ENCODE measurements at places on chromosomes 11 and 22.
A peak's percentile ranks its signal among the peaks of the same experiment; 100 is the strongest.

GRCh38 chr22:22906907-22907550, 19.4 kb downstream of the IGLL5 start:
- no peak for DNase-seq

GRCh38 chr22:18048441-18048898, 24.1 kb upstream of the MICAL3 start:
- no peak for DNase-seq

- DNase-seq: no peak
Observed at GRCh38 chr11:76592961-76593360, 77.6 kb downstream of the LRRC32 start.

DNA sequence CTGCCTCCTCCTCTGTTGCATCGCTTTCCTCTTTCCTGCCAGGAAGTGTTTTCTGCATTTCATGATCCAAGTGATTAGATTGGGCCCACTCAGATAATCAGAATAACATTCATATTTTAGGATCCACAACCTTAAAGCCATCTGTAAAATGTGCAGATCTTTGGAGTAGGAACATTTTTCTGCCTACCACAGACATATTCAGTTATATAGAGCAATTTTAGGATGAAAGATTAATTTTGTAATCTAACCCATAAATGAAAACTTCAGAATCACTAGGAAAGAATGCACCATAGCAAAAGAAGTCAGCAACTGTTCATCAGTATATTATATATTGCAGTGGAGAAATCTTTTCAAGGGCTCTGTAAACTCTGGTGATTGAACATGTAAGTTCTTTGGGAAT, 659.9 kb upstream of the LUZP2 start:
- no peak for DNase-seq

- no peak for DNase-seq
Observed at GRCh38 chr22:44574640-44575380, 76.8 kb upstream of the RTL6 start.

- no peak for DNase-seq
Observed at GRCh38 chr11:94923004-94923334, 50.4 kb downstream of the CWC15 start.

- DNase-seq: no peak
Observed at GRCh38 chr22:30694640-30695350, at the start of gene OSBP2. OSBP2 (plus strand) TSS chr22:30694874; CDS start chr22:30694910, 36 bp downstream.

DNA sequence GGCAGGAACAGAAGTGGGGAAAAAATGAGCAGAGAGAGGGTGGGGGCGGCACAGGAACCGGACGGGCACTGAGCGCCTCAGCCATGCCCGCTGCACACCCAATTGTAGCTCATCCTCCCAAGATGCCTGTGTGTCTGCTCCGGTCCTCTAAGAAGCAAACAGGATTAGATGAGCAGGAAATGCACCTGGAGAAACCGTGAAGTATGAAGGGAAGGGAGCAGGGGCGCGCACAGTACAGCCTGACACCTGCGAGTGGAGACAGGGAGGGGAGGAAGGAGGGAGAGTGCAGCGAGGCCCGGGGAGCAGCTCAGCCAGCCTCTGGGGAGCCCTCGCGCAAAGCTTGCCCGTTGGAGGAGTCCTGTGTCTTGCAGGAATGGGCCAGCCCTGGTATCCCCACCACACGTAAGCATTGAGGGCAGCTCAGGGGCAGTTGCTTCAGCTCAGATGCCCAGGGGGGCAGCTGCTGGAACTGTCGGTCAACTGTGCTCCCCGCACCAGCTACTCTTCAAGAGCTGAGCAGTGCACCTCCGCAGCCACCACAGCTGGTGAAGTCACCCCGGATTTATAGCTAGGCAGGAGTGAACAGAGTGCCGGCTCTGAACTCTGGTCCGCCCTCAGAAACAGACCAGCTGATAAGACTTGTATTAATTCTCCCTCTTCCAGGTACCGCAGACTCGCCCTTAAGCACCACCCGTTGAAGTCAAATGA, 7.0 kb downstream of the DNAJB13 start:
- DNase-seq: no peak

DNA sequence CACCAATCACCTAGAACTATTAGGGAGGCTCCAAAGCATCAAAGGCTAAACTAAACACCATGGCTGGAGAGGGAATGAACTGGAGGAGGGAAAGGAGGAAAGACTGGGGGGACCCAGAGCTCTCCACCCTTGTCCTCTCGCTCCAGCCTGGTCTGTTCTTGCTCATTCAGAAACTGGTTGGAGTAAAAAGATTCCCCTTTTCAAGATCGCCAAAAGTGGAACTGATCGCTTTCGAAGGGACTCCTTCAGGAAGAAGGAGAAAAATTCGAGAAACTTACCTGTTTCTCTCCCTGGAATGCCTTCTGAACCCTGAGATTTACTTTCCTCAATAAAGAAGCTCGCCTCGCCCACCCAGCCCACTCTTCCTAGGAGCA, 46.9 kb downstream of the OR4D9 start:
- no peak for DNase-seq

- no peak for DNase-seq
Observed at GRCh38 chr11:10942620-10943019, 84.8 kb upstream of the ZBED5 start.

DNA sequence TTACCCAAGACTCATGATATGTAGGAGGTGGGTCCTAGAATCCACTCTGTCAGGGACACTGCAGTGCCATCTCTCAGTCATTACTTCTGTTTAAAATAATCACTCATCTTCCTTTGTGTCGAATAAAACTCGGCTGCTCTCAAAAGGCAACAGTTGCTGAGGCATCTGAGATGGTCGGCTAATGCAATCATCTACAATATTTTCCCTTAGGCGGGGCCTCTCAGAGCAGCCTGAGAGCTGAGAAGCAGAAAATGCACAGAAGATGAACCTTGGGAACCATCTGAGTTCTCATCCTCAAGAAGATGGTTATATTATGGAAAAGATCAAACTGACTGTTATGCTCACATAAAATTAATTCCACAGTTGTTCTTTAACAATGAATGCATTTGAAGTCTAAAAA, 1518.2 kb upstream of the TENM4 start:
- no peak for DNase-seq

GRCh38 chr11:10401256-10401655, 53.8 kb upstream of the AMPD3 start:
- DNase-seq: no peak

- DNase-seq: no peak
Observed at GRCh38 chr11:95762534-95762933, 27.0 kb downstream of the FAM76B start.

GRCh38 chr22:32527756-32528155, 53.1 kb downstream of the FBXO7 start:
- DNase-seq: no peak

DNA sequence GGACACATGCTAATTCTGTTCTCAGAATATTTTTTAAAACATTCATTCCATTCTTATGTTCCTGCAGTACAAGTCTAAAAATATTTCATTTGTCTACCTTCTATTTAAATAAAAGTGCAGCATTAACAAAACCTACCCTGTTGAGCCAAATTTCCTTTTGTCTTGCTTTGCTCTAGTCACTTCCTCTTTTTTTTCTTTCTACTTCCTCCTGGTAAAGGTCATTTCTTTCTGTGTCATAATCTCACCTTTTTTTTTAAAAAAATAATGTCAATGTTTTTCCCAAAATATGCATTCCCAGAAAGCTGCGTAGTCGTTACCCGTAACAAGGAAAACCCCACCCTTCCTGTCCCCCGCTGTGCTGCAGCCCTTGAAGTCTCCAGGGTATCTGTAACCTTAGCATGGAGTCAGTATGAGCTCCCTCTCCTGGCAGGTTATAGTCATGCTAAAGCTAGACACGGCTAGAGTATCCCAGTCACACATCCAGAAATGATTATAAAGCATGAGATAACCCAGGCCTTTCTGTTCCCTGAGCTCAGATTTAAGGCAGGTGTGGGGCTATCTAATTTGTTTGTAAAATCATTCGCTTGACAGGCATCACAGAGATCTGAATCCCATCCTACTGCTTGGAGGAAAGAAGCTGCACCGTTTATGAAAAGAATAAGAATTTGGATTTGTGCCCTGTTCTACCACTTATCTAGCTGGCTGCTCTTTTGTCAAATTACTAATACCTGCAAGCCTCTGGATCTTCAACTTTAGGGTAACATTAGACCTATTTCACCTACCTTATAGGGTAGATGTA, 51.1 kb upstream of the EED start:
- peak; percentile 31 for DNase-seq

GRCh38 chr11:57680552-57680874, 12.6 kb downstream of the ZDHHC5 start:
- no peak for DNase-seq

GRCh38 chr11:72343006-72343756, 91.2 kb downstream of the CLPB start:
- no peak for DNase-seq

DNA sequence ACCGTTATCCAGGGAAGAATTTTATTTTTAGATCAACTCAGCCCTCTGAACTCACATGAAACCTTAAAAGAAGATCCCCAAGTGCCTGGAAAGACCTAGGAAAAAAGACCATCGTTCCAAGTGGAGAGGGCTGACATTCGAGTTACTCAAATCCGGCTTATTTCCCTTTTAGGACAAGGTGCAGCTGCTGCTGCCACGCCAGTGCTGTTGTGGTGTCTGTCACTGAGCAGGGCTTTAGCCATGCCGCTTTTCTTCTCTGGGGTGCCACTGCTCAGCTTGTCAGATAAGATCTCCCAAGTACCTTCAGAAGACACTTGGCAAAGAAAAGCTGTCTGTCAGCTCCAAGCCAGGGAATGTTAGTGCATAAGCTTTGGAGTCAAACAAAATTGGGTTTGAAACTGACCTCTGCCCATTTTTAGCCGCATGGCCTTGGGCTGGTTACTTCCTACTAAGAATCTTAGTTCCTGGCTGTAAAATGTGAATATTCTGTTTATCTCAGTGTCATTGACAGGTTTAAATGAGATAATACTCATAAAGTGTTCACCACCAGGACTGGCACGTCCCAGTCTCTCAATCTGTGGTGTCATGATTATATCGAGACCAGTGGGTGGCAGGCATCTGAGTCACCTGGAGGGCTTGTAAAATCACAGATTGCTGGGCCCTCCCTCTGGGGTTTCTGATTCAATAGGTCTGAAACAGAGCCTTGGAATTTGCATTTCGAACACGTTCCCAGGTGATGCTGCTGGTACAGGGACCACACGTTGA, 117.5 kb downstream of the PKNOX2 start:
- DNase-seq: no peak

GRCh38 chr11:128146926-128147605, 440.3 kb downstream of the ETS1 start:
- DNase-seq: no peak

GRCh38 chr11:107666911-107667613, 44.8 kb downstream of the SLN start:
- no peak for DNase-seq

GRCh38 chr11:87736928-87737327, 438.3 kb downstream of the RAB38 start:
- DNase-seq: no peak

GRCh38 chr11:10304495-10305261, at the start of gene ADM:
ADM (plus strand) TSS chr11:10305073; CDS start chr11:10305701, 628 bp downstream.
- no peak for DNase-seq

DNA sequence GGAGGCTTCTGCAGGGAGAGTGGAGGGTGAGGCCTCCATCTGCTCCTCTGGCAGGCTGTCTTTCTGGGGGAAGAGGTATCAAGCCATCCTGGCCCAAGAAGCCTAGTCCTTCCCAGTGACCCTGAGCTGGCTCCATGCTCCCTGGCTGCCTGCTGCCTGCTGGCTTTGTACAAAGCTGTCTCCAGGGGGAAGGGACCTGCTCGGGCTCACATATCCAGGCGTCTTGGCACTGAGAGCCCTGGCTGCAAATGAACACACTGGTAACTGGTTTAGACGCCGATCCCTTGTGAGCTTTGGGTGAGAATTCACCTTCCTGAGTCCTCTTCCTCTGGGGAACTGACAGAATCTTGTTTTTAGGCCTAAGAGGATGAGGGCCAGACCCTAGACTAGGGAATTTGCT, 210.3 kb upstream of the ZBED5 start:
- no peak for DNase-seq

DNA sequence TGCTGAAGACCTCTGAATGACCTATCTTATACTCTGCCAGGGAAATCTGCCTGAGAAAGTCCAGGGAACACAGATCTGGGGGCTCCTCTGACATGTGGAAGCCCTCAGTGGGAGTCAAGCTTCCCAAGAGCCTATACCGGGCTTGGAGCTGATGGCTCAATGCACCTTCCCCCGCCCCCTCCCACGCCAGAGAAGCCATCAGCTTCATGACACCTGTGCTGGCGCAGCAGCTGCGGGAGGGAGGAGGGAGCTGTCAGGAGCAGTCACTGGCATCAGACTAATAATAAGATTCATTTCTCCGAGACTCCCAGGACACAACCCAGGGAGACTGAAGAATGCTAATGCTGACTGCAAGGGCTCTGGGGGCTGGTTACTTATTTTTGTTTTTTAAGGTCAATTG, 47.8 kb downstream of the SPATA19 start:
- no peak for DNase-seq

DNA sequence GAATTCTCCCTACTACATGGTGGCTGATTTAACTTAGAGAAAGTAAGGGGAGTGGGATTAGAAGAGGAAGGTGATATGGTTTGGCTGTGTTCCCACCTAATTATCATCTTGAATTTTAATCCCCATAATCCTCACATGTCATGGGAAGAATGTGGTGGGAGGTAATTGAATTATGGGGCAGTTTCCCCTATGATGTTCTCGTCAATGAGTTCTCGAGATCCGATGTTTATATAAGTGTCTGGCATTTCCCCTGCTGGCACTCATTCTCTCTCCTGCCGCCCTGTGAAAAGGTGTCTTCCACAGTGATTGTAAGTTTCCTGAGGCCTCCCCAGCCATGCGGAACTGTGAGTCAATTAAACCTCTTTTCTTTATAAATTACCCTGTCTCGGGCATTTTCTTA, 169.3 kb downstream of the CASP12 start:
- no peak for DNase-seq

- peak; percentile 32 for DNase-seq
Observed at GRCh38 chr22:39556970-39557841, 13.3 kb upstream of the CACNA1I start.

GRCh38 chr11:125140233-125140632, 24.3 kb upstream of the PKNOX2 start:
- DNase-seq: no peak

- DNase-seq: no peak
Observed at GRCh38 chr22:37254867-37255233, 10.8 kb upstream of the RAC2 start.

DNA sequence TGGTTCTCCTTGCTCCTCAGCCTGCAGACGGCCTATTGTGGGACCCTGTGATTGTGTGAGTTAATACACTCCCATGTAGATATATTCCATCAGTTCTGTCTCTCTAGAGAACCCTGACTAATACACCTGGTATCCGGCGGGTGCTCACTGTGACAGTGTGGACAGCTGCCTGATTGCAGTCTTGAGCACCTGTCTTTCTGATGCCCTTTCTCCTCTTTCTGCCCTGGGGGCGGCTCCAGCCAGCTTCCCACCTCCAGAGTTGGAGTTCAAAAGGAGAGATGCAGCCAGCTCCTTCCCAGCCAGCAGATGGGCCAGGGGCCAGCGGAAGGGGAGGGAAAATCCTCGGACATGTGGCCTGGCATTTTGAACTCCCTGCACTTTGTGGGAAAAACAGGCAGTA, 15.0 kb downstream of the SMIM38 start:
- DNase-seq: no peak

GRCh38 chr11:118163494-118163893, 10.9 kb upstream of the SCN4B start:
- DNase-seq: no peak

- no peak for DNase-seq
Observed at GRCh38 chr11:104422324-104422944, 258.5 kb upstream of the PDGFD start.
